ENCODE measurements at places on chromosomes 5 and 9. TPM values are rescaled to one million over a fixed set of nuclear protein-coding genes. Genes with fewer than 3 reads are reported as not detected.

DNA sequence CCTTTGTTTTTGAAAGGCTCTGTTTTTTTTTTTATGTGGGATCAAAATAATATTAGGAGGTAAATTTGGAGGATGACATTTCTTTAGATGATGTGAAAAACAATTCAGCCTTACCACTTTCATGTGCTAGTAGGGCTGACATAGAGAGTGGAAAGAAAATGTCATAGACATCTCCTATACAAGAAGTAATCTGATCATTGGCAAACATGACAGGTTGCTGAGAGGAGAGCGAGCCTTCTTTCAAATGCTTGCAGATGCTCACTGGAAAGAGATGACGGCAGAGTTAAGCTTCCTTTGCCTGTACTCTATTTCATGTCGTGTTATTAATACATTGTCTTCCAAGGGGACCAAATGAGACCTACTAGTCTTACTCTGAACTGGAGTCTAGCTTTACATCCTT lies 160.1 kb upstream of the DAP start:
- DNase-seq = no peak

DNA sequence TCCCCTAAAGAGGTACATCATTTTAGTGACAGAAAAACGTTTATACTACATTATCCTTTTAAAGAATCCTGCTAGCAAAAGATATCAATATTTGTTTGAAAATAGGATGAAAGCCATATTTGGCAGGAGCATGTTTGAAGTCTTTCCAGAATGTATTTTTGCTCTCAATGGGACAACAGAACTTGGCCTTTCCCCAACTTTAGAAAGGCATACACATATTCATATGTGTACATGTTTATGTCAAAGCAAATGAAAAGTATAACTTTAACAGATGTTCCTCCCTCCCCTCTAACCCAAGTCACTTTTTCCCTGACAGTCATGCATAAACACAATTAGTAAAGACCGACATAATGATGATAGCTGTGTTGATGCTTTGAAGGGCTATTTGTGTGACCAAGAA lies 427.8 kb upstream of the CDH6 start:
- DNase-seq = no peak

- no peak for DNase-seq
These were observed 135.4 kb upstream of the PRSS3 start for GRCh38 chr9:33659921-33660320.

GRCh38 chr5:10502578-10502977 lies 60.9 kb downstream of the ROPN1L start:
- DNase-seq = no peak

GRCh38 chr5:147403651-147404640 lies 105.9 kb downstream of the DPYSL3 start:
- no peak for DNase-seq

DNA sequence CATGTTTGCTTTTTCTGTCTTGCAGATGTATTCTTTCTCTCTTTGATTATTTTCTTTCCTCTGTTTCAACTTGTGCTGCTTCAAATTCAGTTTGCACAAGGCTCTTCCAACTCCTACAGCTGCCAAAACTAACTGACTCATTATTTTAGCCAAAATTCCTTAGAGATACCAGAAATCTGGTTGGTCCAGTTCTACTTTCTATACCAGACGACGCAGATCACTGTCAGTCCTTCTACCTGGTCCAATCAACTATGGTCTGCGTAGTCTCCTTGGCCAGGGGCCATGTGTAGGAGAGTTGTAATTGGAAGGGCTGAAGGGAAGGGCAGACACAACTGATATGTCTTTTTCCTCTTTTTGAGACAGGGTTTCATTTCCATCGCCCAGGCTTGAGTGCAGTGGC lies 51.9 kb upstream of the JAK2 start:
- no peak for DNase-seq

DNA sequence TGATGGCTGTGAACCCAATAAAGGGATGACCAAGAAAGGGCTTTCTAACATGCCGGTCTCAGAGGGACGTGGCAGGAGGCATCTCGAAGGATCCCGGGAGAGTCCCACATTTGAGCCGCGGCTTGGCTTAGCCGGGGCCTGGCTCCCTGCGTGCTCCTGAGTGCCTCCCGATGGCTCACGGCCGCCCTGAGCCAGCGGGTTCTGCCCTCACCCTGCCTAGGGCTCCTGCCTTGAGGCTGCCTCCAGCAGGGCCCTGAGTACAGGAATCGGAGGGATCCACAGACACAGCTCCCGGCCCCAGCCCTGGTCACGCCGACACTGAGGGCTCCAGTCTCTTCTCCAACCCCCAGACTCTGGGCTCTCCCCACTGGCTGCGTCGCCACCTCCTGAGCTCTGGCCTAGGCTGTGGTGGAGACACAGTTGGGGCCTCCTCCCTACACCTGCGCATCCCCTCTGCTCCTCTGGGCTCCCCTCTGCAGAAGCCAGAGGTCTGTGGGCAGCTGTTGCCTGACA lies 44.1 kb upstream of the RXRA start:
- DNase-seq = no peak

DNA sequence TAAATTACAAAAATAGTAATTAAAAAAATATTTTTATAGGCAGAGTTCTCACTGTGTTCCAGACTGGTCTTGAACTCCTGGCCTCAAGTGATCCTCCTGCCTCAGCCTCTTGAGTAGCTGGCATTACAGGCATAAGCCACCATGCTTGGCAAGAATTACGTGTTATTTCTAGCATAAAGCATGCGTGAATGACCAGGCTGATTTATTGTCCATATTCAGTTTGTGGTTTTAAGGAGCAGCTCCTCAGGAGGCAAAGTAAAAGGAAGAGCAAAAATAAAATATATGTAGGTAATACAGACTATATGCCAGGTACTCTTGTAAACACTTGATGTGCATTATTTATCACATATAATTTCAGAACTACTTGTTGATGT lies 7.1 kb upstream of the CD180 start:
- no peak for DNase-seq

DNA sequence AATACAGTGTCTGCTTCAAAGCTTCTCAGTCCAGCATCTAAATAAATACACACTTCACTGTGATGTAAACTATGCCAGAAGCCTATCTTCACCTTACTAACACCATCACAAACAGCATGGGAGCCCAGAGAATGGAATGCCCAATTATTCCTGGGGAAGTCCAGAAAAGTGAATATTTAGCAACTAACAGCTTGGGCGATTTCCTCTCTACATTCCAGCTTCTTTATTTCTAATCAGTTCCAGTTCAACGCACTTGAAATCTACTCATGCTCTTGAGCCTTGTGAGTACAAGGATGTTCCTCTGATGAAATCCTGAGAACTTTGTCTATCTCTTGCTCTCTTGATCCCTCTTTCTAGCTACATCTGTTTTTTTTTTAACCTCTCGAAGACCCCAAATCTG lies 100.4 kb upstream of the C9orf72 start:
- no peak for DNase-seq

- no peak for DNase-seq
These were observed 36.2 kb upstream of the PRXL2C start for GRCh38 chr9:96691326-96691725.

DNA sequence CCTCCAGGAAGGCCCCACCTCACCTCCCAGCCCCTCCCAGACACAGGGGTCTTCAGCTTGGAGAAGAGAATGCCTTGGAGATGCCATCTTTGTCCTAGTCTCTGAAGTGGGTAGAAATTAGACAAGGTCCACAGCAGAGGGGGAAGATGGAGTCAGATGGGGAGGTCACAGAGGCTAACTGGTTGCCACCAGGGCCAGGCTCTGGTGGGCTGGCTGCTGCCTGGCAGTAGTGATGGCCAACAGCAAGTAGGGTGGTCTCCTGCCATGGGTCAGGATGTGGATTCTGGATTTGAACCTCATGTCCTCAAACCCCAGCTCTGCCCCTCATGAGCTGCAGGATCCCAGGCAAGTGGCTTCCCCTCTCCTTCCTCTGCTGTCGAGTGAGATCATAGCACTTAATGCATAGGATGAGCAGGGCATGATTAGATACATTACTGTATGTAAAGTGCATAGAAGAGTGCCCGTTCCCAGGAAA lies 38.7 kb upstream of the NEK6 start:
- no peak for DNase-seq

- no peak for DNase-seq
These were observed 162.6 kb downstream of the SMC2 start for GRCh38 chr9:104256696-104257062.

GRCh38 chr5:135194573-135195269 lies 160.7 kb upstream of the PITX1 start:
- no peak for DNase-seq

GRCh38 chr5:89728134-89728533 lies 681.4 kb downstream of the CETN3 start:
- no peak for DNase-seq

Gene NSA2
- 277 TPM for polyA plus RNA-seq

Gene PCDHB5
- 6.8 TPM for polyA plus RNA-seq

Gene PCDHGA8
- polyA plus RNA-seq = 0.51 TPM

Gene ADAMTS2
- polyA plus RNA-seq = 12.3 TPM

Gene SKIC3
- 87.2 TPM for polyA plus RNA-seq

Gene FAM221B
- 0.60 TPM for polyA plus RNA-seq

Gene SPATA6L
- 2.8 TPM for polyA plus RNA-seq

Gene PHF2
- polyA plus RNA-seq = 32.9 TPM

Gene CYSRT1
- polyA plus RNA-seq = 19.8 TPM

Gene RETREG1
- polyA plus RNA-seq = 31.8 TPM

Gene JAKMIP2
- polyA plus RNA-seq = 6.6 TPM

Data from left renal cortex interstitium (tissue), 4 donors.